ENCODE measurements at places on chromosomes 7 and 10.

GRCh38 chr10:84427903-84428650, 99.7 kb downstream of the CCSER2 start:
- DNase-seq = no peak

GRCh38 chr10:125709553-125710474, 9.7 kb upstream of the EDRF1 start:
- DNase-seq = no peak

- no peak for DNase-seq
Measured at GRCh38 chr7:75988568-75989499, 5.6 kb downstream of the TMEM120A start.

GRCh38 chr10:110710621-110711020, 66.5 kb downstream of the RBM20 start:
- no peak for DNase-seq
